Astrocyte (in vitro differentiated cells and primary cell): ENCODE measurements at places on chromosomes 1 and 21.
A peak's percentile ranks its signal among the peaks of the same experiment; 100 is the strongest.

DNA sequence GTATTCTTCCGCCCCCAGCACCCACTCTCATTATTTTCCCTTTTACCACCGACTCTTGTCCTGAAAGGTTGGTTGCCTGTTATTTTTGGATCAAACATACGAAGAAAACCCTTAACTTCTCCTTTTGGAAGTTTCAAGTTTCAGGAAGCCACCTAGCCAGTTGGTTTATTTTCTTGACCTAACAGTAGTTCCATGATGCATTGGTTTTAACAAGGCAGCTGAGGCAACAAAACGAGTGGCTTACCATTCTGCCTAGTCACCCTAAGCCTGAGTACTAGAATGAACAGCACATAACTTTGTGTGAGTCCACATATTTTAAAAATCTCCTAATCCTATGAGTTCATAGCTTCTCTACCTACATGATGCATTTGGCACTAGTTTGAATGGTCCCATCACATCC is 28.9 kb downstream of the OLFM3 start:
- H3K36me3 ChIP-seq = no peaks in the 10 kb centered on the region
- H3K4me3 ChIP-seq = no peak overlapping the region
- H3K27me3 ChIP-seq = no peaks in the 10 kb centered on the region
- no peak overlapping the region for H3K27ac ChIP-seq

- no peaks in the 10 kb centered on the region for H3K36me3 ChIP-seq
- H3K27me3 ChIP-seq = no peaks in the 10 kb centered on the region
- no peak overlapping the region for H3K4me3 ChIP-seq
- peaks cover 8% of the 10 kb centered on the region for H3K4me1 ChIP-seq
- no peak overlapping the region for H3K27ac ChIP-seq
Observed at GRCh38 chr1:210189426-210189825, 43.2 kb upstream of the SERTAD4 start.

DNA sequence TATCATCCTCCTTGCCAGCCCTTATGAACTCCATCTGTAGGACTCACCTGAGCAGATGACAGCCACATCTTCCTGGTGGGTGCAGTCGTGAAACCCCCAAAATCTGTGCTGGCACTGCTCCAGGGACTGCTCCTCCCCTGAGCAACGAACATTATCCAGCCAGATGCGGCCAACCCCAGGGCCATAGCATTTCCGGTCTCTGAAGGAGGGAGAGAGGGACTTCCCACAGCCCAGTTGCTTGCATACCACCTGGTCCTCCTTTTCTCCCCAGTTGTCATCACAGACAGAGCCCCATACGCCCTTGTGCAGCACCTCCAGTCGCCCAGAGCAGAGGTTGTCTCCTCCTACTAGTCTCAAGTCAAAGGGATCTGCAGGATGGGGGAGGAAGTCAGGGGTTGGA is 8.5 kb downstream of the CD5L start:
- no peak overlapping the region for H3K27ac ChIP-seq
- DNase-seq = no peak
- H3K4me3 ChIP-seq = no peak overlapping the region
- no peaks in the 10 kb centered on the region for H3K36me3 ChIP-seq
- H3K4me1 ChIP-seq = no peaks in the 10 kb centered on the region

GRCh38 chr1:3022511-3022973 is 1.3 kb downstream of the ACTRT2 start:
- H3K4me3 ChIP-seq = no peak overlapping the region
- H3K36me3 ChIP-seq = no peaks in the 10 kb centered on the region
- no peak overlapping the region for H3K27ac ChIP-seq
- H3K27me3 ChIP-seq = no peaks in the 10 kb centered on the region
- H3K4me1 ChIP-seq = no peaks in the 10 kb centered on the region

DNA sequence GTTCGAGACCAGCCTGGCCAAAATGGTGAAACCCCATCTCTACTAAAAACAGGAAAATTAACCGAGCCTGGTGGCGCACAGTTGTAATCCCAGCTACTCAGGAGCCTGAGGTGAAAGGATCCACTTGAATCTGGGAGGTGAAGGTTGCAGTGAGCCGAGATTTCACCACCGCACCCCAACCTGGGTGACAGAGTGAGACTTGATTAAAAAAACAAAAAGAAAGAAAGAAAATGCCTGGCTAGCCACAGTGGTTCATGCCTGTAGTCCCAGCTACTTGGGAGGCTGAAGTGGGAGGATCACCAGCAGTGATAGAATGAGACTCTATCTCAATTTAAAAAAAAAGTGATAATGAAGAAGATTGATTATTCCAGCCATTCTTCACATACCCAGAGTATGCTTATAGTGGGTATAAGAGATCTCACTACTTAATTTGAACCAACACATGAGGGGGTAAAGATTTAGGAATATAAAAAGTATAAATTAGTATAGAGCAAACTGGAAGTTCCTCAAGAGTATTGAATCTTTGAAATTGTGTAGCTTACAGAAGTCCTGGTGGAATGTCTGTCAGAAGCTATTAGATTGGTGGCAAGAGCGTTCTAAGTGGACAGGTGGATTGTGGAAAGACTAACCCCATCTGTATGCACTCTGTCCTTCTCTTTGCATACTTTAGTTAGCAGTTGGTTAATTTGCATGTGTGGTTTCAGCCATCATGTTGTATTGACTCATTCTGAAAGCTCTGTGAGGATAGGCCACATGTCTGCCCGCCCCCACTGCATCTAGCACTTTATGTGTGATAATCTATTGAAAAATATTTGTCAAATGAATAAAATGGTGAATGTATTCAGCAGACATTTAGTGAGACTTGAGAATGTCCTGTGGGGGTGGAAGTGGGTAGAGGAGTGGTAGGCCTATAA is 25.0 kb downstream of the RLF start:
- H3K4me3 ChIP-seq = no peak overlapping the region
- peak overlapping the region; percentile 52 for H3K27ac ChIP-seq
- no peaks in the 10 kb centered on the region for H3K27me3 ChIP-seq
- peaks cover 21% of the 10 kb centered on the region for H3K4me1 ChIP-seq
- no peaks in the 10 kb centered on the region for H3K36me3 ChIP-seq

- no peak overlapping the region for H3K4me3 ChIP-seq
- H3K27ac ChIP-seq = no peak overlapping the region
- no peaks in the 10 kb centered on the region for H3K36me3 ChIP-seq
Observed at GRCh38 chr1:57517587-57518374, 93.9 kb upstream of the DAB1 start.

DNA sequence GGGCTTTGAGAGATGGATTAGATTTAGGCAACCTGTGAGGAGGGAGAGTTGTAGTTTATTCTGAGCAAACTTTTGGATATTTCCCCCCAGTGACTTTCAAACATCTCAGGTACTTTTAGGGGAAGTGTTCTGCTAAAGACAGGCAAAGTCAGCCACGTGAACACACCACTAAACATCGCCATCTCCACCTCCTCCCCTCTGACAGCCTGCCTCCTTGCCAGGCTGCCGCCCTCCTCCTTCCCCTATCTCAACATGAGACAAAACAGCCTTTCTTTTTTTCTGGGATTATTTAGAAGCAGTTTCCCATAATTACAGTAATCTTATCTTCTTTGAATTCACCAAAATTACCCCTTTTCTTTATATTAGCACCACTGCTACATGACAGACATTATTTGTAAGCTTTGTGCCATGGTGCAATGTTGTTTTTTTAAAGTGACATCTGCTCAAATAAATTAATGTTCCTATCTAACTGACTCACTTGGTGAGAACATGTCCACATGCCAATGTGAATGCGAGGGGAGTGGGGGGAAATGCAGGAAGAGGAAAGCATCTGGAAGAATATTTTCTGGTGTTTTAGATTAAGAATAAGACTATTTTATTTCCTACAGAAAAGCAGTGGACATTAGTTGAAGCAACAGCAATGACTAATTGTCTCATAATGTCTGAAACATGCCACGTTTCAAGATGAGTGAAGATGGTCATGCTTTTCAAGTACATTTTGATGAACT is 147.8 kb upstream of the ATP1B1 start:
- no peak overlapping the region for H3K27ac ChIP-seq
- peak; percentile 2 for DNase-seq
- no peaks in the 10 kb centered on the region for H3K27me3 ChIP-seq
- H3K4me1 ChIP-seq = no peaks in the 10 kb centered on the region

DNA sequence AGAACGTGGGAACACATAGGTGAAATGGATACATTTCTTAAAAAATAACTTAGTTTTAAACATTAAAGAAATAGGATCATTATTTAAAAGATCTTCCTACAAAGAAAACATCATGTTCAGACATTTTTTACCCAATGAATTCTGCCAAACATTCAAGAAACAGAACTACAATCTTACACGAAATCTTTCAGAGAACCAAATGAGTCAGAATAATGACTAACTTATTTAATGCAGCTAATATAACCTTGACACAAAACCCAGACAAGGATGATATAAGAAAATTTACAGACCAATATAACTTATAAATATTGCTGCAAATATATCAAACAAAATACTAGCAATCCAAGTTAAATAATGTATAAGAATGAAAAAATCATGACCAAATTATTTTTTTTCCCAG is 220.1 kb upstream of the KCNK2 start:
- H3K27ac ChIP-seq = no peak overlapping the region
- no peaks in the 10 kb centered on the region for H3K27me3 ChIP-seq
- DNase-seq = peak; percentile 44
- no peaks in the 10 kb centered on the region for H3K4me1 ChIP-seq
- H3K36me3 ChIP-seq = no peaks in the 10 kb centered on the region

DNA sequence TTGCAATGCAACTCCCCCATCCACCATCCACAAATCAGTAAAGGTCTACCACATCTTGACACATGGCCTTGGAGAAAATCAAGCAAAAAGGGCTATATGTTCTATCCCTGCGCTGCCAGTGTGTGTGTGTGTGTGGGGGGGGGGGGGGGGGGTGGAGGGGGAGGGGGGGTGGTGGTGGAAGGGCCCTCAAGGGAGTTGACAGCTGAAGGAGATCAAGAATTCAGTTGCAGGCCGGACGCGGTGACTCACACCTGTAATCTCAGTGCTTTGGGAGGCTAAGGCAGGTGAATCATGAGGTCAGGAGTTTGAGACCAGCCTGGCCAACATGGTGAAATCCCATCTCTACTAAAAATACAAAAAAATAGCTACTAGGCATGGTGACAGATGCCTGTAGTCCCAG is 37.6 kb upstream of the CLIC4 start:
- no peak overlapping the region for H3K4me3 ChIP-seq
- peak; percentile 81 for DNase-seq
- H3K36me3 ChIP-seq = no peaks in the 10 kb centered on the region
- no peak overlapping the region for H3K27ac ChIP-seq

DNA sequence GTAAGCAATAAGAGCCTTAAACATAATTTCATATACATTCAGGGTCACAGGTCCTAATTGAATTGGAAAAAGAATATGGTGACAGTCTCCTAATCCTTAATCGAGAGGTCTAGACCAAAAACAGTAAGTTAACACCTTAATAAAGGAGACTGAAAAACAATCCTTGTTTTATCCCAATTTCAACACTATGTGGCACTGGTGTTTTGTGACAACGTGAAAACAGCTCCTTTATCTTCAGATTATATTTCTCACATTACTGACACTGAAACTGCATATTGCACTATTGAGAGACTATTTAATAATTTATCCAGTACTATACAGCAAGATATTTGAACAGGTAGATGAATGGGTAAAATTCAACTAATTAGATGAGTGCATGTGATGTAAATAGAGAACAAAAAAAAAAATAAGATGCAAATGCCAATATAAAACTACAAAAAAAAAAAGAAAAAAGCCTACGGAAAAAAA is 34.1 kb downstream of the TP53BP2 start:
- no peaks in the 10 kb centered on the region for H3K27me3 ChIP-seq
- peaks cover 18% of the 10 kb centered on the region for H3K4me1 ChIP-seq
- H3K27ac ChIP-seq = no peak overlapping the region

- H3K27ac ChIP-seq = no peak overlapping the region
- no peak overlapping the region for H3K4me3 ChIP-seq
- no peaks in the 10 kb centered on the region for H3K4me1 ChIP-seq
- DNase-seq = no peak
Observed at GRCh38 chr1:198793714-198794113, 154.9 kb downstream of the PTPRC start.

DNA sequence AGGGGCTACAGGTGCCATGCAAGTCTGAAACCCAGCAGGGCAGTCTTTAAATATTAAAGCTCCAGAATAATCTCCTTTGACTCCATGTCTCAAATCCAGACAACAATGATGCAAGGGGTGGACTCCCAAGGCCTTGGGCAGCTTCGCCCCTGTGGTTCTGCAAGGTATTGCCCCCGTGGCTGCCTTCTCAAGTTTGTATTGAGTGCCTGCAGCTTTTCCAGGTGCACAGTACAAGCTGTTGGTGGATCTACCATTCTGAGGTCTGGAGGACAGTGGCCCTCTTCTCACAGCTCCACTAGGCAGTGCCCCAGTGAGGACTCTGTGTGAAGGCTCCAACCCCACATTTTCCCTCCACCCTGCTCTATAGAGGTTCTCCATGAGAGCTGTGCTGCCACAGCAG is 3.7 kb upstream of the MROH9 start:
- no peak overlapping the region for H3K27ac ChIP-seq
- DNase-seq = no peak
- no peaks in the 10 kb centered on the region for H3K36me3 ChIP-seq
- H3K4me3 ChIP-seq = no peak overlapping the region

DNA sequence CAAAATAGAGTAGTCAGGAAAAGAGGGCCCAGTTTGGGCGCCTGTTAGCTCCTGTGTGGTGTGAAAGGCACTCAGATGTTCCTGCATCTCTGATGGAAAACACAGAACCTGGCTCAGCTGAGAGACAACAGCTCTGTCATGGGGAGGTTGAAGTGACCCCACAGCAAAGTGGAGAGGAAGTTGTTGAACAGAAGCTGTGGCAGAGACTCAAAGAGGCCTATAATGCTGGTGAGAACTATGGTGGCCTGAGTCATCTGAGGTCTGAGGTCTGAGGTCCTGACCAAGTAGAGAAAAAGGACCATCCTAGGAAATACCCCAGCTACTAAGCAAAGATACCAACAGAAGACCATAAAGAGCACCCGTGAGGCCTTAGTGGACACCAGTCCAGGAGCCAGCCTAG is 45.6 kb upstream of the JAK1 start:
- DNase-seq = no peak
- no peaks in the 10 kb centered on the region for H3K27me3 ChIP-seq
- no peak overlapping the region for H3K27ac ChIP-seq
- H3K4me3 ChIP-seq = no peak overlapping the region
- H3K4me1 ChIP-seq = no peaks in the 10 kb centered on the region

DNA sequence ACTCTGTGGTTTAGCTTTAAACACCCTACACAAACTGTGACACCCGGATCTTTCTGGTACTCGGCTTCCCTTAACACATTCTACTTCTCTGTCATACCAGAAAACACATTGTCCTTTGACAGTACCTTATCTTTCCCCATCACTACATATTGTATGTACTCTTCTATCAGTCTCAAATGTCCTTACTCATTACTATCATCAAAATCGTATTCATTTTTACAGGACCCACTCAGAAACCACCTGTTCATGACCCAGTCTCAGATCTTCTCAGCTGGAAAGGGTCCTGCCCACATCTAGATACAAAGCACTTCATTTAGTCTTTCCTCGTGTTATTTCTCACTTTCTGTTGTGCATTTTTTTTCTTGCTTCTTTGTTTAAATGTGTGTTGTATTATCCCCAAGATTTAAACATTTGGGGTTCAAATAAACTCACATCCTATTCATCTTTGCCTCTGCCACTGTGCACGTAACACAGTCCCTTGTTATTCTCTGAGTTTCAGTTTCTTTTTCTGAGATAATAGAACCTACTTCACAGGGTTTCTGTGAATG is 27.7 kb downstream of the CD34 start:
- H3K36me3 ChIP-seq = no peaks in the 10 kb centered on the region
- no peak overlapping the region for H3K4me3 ChIP-seq
- H3K27ac ChIP-seq = no peak overlapping the region
- DNase-seq = no peak
- peaks cover 5% of the 10 kb centered on the region for H3K4me1 ChIP-seq

GRCh38 chr1:229869687-229870086 is 197.4 kb upstream of the GALNT2 start:
- no peaks in the 10 kb centered on the region for H3K36me3 ChIP-seq
- no peak overlapping the region for H3K27ac ChIP-seq
- H3K4me1 ChIP-seq = no peaks in the 10 kb centered on the region
- DNase-seq = no peak

GRCh38 chr1:81820765-81821164 is 20.0 kb downstream of the ADGRL2 start:
- H3K27me3 ChIP-seq = no peaks in the 10 kb centered on the region
